Esophagus squamous epithelium (tissue), 5 donors: ENCODE measurements at places on chromosomes 1 and 21. TPM values are rescaled to one million over a fixed set of nuclear protein-coding genes. Genes with fewer than 3 reads are reported as not detected.

DNA sequence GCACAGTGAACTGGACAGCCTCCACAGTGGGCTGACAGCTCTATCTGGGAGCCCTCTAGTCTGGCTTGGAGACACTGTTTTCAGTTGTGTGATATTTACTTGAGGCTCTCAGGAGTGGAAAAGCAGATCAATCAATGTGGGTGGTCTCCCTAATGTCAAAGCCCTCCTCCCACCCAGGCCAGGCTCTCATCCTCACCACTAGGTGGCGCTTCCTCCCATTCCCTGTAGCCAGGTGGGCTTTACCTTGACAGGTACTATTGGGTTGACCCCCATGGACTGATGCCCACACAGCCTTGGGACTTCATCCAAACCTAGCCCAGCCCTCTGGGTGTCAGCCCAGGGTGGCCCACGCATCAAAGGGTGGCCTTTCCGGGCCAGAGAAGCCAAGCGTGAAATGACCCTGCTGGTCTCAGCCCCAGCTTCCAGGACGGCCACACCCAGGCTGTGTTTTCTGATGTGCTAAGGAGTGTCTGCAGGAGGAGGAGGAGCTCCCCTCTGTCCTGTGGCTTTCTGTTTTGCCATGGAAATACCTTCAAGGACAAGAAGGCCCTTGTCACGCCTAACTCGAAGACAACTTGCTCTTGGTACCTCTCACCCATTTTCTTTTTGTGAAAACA, 54.0 kb downstream of the CLIC6 start:
- DNase-seq = no peak

GRIK3 gene
- total RNA-seq = 0.38 TPM

GBP7 gene
- total RNA-seq = not detected

COL6A2 gene
- 23.0 TPM for total RNA-seq

RAVER2 gene
- 16.0 TPM for total RNA-seq

- DNase-seq = no peak
Observed at GRCh38 chr1:86972262-86972661, 57.8 kb downstream of the HS2ST1 start.

CELA2B gene
- not detected for total RNA-seq

LIN28A gene
- not detected for total RNA-seq

GRCh38 chr21:45160198-45160597, 85.8 kb downstream of the ADARB1 start:
- no peak for DNase-seq

LCE1D gene
- total RNA-seq = not detected

DNA sequence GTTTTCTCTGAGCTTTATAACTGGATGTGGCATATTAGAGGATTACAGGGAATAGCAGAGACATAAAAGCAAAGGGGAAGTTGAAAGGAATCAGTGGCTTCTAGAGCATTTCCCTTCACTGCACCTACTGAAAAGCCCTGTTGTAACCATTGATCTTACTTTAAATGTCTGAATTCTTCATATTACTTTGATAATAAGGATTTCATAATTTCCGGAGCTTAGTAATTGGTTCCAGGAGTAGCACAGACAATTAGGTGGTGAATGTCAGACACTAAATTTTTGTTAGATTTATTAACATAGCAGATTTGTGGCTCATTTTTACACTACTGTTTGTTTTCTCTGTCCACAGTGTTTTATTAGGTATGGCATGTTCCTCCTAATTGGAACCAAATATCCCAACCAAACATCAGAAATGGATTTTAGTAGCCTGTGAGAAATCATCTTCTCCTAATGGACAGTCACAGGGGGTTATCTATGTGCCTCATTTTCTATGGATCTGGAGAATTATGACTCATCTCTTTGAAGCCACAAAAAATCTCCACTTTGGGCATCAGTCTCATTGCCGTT, 100.5 kb downstream of the GIPC2 start:
- DNase-seq = no peak

DNA sequence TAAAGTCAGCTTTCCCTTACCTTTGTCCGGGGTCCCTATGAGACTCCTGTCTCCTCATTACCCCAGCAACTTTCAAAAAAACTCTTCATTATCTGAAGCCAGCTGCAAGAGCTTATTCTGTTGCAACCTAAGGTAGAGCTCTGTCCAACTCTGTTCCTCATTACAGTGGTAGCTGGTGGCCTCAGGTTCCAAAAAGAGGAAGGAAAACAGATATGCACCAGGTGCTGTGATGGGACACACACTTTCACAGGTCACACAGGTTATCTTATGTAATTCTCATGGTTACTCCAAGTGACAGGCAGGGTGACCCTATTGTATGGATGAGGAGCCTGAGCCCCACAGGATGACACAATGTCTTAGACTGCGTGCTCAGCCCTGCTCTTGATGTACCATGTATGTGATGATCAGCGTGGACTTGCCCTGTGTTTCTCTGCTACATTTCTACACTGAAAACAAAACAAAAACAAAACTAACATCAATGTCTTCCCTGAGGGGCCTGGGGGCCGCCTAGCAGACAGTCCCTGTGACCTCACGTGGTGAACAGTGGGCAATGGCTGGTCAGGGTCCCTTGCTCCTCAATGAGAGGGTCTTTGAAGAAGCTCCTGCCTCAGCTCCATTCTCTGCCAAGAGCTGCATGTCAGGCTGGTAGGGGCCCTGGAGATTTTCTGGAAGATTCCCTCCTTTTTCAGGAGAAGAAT, 9.7 kb upstream of the TENT5C start:
- DNase-seq = no peak

GRCh38 chr1:204194080-204194479, 2.2 kb downstream of the KISS1 start:
- no peak for DNase-seq

- no peak for DNase-seq
Observed at GRCh38 chr21:32190493-32191144, 88.2 kb downstream of the MIS18A start.

POGZ gene
- 16.1 TPM for total RNA-seq

DNA sequence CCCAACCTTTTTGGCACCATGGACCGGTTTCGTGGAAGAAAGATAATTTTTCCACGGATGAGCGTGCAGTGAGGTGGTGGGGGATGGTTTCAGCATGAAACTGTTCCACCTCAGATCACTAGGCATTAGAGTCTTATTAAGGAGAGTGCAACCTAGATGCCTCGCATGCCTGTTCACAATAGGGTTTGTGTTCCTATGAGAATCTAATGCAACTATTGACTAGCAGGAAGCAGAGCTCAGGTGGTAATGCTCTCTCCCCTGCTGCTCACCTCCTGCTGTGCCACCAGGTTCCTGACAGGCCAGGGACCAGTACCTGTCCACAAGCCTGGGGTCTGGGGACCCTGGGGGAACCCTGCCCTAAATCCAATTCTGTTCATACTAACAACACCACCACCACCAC, 377.8 kb downstream of the OLFM3 start:
- DNase-seq = no peak

- no peak for DNase-seq
Observed at GRCh38 chr1:18580047-18580446, 50.6 kb upstream of the PAX7 start.

OR6K6 gene
- total RNA-seq = not detected

DNA sequence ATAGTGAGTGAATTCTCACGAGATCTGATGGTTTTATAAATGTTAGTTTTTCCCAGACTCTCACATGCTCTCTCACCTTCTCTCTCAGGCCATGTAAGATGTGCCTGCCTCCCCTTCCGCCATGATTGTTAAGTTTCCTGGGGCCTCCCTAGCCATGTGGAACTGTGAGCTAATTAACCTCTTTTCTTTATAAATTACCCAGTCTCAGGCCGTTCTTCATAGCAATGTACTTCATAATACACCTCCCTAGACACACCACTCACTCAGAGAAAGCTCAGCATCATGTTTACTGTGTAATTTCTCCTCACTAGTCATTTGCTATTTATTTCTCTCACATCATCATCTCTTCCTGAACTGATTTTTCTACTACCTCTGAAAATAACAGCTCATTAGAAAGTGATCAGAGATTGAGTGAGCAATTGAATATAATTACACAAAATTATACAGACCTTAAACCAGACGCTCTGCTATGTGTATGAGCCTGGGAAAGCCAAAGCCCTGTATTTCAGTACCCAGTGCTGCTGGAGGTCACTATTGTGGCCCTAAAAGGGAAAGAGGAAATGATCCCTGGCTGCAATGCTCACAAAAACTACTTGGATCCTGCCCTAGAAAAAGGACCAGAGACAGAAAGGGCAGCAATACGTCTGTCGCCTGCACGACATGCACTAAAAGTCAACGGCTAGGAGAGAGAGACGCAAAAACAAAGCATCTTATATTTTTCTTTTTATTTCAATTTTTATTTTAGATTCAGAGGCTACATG, 284.5 kb downstream of the DSCAM start:
- no peak for DNase-seq

SYDE2 gene
- 2.8 TPM for total RNA-seq

CYP4A22 gene
- not detected for total RNA-seq

DNA sequence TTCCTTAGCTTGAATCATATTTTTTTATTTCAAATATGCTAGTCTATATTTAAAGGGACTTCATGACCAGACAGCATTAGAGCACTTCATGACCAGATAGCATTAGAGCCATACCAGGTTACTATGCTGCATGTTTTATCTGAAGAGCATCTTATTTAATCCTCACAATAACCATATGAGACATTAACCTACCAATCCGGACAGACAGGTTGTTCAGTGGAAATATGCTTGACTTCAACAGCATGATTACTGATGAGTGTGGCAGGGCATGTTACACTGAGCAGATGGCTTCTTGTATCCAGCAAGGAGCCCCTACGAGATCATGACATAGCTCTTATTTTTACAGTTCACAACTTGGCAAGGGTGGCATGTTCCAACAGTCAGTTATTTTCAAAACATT, 85.0 kb upstream of the KCTD3 start:
- no peak for DNase-seq

DNA sequence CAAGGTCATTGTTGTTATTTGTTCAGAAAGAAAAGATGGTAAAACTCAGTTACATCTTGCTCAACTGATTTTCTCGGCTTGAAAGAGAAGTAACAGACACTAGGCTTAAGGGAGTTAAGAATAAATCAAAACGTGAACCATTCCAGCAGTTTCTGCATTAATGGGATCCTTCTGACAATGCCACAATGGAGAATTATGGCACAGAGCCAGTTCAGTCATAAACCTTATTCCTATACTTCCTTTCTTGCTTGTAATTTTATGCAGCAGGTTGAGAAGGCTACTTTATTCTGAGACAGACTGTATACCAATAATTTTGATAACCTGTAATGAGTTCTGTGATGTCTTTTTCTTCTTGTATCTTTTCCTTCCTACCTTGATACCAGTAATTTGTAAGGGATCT, 167.0 kb downstream of the C1orf21 start:
- no peak for DNase-seq

- no peak for DNase-seq
Observed at GRCh38 chr1:114314098-114314497, 160.4 kb upstream of the SYT6 start.

PLPPR4 gene
- 0.82 TPM for total RNA-seq

C1QTNF12 gene
- total RNA-seq = 0.79 TPM

CLCA1 gene
- not detected for total RNA-seq

DNA sequence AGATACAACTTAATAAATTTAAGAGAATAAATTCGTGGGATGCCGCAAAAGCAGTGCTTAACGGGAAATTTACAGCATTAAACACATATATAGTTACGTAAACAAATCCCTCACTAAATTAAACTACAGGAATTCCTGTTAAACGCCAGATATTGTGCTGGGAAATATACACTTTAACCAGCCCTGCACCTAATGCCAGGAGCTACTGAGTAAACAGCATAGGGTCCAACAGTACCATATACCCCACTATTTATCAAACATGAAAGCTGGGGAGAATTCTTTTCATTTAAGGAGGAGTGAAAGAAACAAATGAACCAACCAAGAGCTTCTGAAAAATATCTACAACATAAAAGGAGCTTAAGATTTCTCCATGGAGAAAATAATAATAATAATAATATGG, 11.7 kb downstream of the FRRS1 start:
- no peak for DNase-seq

DNA sequence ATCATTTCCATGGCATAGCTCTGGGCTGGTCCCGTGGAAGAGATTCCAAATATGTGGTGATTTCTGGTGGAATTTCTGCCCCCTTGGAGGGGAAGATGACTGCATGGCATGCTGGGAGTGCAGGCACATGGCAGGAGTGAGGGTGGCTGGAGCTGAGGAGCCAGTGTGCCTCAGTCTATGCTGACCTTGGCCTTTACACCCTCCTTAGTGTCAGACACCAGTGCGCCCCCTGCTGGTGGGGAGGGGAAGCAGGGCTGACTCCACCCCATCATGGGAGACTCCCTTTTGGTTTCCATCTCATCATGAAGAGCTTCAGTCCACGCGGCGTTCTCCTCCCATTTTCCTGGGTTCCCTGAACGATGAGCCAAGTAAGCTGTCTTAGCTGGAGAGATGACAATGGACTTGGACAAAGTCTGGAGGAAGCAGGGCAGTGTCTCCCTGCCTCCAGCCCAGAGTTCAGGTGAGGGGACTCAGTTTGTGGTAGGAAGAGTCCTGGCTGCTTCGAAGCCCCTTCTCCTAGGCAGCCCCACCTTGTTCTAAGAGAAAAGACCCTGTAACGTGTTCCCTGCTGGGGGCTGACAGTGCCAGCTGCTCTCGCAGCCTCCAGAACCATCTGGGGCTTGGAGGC, 10.3 kb downstream of the ALX3 start:
- DNase-seq = no peak

GRCh38 chr1:54425152-54425584, 19.0 kb upstream of the SSBP3 start:
- DNase-seq = no peak

SYPL2 gene
- 0.79 TPM for total RNA-seq

- DNase-seq = no peak
Observed at GRCh38 chr1:3453891-3454810, at the start of gene ARHGEF16. TSS of gene ARHGEF16 (plus strand) at chr1:3454665. CDS start at chr1:3463085, 8,420 bp downstream.

DNA sequence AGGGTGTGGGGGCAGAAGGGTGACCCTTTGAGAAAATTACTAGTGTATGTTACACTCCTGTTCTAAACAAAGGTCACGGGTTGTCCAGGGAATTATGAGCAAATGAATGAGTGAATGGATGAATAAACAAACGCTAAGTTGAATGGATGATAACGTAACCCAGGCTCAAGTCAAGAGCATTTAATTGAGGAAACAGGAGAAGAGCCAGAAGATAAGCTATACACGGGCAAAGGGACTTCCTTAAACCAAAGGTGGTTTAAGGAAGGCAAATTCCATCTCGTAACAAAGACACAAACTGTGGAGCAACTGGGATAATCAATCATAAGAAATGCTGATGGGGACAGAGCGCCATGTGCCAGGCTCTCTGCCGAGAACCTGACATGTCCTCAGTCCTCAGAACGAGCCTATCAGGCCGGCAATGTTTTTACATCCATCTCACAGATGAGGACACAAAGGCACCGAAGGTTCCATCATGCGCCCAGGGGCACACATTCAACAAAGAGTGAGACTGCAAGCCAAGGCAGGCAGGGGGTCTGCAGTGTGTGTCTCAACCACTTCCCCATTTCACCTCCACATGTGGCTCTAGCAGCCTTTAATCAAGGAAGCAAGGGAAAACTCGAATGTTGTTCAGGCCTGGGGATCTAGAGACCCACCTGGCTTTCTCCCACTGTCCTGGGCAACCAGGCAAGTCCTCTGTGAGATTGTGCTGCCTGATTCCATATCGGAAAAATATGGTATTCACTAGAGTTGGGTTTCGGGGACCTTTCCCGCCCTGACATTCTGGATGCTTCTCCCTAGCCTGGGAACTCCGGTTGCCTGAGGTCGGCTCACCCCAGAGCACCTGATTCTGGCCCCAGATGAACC, 126.8 kb upstream of the EDN2 start:
- no peak for DNase-seq
